ENCODE measurements at places on chromosomes 5 and 9.
A peak's percentile ranks its signal among the peaks of the same experiment; 100 is the strongest.

GRCh38 chr5:23459214-23459613, 48.2 kb upstream of the PRDM9 start:
- DNase-seq, result no peak

DNA sequence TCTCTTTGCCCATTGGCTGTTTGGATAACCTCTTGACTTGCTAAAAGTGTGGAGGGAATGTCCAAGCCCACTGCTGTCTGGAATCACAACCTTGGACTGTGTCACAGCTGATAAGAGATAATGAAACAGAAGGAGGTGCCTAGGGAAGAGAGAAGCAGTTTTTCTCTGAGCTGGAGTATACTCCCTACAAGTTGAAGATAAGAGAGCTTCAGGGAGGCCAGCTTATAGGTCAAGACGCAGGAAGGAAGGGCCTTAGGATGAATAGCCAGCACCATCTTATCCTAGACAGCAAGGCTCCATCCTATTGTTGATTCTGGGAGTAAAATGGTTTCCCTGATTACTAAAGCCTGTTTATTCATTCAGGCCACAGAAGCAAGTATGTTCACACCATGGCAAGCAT, 244.7 kb downstream of the NPR3 start:
- no peak for DNase-seq

DNA sequence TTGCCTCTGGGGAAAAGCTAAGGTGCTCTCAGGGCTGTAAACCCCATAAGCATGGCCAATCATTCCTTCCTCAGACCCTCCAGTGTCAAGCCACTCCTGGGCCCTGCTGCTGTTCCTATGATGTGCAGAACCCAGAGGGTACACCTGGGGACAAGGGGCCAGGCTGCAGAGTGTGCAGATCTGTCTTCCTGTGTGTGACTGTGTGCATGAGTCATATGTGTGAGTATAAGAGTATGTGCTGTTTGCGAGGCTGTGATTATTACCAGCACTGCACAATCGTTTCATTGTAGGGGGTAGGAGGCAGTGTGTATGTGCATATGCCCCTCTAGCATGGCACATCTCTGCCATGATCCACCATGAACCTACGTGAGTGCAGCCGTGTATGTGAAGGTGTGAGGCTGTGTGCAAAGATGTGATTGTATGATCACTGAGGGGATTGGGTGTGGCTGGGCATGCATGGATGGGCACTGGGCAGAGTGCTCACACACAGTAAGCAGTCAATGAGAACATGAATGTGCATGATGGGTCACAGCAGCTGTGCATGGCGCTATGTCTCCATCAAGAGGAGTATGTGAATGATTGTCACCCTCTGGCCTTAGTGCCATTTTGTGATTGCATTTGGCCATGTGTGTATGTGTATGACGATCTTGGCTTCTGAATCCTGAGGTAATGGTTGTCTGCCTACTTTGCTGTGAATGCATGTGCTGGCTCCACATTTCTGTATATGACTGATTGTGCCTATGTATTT, 2.4 kb upstream of the OR1K1 start:
- DNase-seq, result no peak

GRCh38 chr5:109485030-109485429, 75.3 kb upstream of the PJA2 start:
- no peak for DNase-seq

GRCh38 chr9:71097671-71098070, 23.8 kb downstream of the TRPM3 start:
- DNase-seq, result no peak

- no peak for DNase-seq
Observed at GRCh38 chr9:16230731-16231130, 639.7 kb downstream of the BNC2 start.

DNA sequence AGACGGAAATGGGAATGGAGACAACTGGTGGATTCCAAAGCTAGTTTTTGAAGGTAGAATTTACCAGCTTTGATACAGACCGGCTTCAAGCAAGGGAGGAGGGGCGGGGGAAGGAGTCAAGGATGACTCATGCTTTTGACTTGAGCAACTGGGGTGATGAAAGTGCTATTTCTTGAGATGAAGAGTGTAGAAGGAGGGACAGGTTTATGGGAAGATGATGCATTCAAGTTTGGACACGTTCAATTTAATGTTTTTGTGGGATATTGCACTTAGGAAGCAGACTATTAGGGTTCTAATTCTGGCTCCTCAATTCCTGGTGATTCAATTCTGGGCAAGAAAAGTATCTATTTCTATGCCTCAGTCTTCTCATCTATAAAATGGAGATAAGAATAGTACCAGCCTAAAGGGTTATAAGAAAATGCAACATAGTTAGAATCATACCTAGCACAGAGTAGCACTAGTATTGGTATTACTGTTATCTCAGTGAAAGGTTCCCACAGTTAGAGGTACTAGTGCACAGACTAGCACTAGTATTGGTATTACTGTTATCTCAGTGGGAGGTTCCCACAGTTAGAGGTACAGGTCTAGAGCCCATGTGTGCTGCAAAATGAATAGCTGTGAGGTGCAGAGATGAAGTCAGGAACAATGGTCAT, 4.6 kb downstream of the NIPAL4 start:
- DNase-seq, result peak; percentile 62

- no peak for DNase-seq
Observed at GRCh38 chr5:147520450-147520849, 10.6 kb upstream of the DPYSL3 start.

DNA sequence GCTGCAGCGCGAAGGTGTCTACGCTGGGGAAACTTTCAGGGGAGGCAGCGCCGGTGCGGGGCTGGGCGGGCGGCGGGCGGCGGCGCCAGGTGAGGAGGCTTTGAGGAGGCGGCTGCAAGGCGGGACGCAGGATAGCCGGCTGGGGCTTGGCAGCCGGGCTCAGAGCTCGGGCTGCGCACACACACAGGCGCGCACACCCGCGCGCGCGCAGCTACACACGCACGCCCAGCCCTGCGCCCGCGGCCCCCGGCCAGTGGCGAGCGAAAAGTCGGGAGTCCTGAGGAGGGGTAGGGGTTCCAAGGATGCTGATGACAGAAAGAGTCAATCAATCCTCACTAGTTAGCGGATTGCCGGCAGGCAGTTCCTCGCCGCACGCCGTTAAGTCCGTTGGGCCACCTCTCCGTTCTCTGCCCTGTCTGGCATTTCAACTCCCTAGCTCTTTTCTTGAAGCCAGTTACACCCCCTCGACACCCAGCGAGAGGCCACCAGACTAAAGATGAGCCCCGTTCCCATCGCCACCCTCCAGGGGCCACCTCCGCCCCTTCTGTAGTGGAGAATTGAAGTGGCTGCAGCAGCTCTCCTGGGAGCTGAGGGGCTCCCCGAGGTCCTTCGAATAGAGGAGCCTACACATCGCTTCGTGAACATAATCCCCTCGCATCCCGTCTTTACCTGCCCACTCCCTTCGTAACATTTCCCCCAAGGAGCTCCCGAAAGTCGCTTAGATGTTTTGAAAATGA, 1640.3 kb upstream of the C9orf72 start:
- no peak for DNase-seq

DNA sequence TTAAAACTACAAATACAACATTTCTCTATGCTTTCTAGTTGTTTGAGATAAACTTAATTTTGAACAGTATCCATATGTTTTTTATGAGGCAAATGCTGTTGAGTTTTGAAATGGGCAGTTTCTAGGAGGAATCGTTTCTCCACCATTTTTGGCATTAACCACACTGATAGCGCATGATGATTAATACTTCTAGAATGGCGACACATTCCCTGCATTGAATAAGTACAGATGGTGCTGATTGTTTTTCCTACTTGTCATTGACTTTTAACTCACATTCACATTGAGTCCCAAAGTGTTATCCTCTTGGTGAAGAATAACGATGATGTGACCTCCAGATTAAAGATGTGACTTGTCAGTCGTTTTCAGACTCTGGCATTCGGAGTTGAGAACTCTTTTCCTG, 6.5 kb upstream of the CCDC192 start:
- DNase-seq, result no peak

DNA sequence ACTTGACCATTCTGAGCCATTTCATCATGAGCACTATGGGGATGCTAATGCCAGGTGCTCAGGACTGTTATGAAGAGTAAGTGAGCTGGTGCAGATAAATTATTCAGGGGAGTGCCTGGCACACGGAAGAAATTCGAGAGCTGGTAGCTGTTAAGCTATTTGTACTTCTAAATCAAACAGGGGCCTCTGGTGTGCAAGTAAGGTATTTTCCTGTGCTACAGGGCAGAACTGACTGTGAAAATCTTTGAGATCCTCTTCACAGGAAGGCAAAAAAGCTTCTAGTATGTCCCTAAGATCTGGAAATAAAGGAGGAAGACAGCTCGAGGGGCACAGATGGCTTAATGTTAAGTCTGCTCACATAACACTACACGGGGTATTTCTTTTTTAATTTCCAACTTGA, 106.3 kb upstream of the SPOCK1 start:
- DNase-seq, result no peak

GRCh38 chr9:12783767-12784460, 9.1 kb downstream of the LURAP1L start:
- DNase-seq, result no peak

GRCh38 chr5:24850926-24851486, 206.2 kb upstream of the CDH10 start:
- no peak for DNase-seq

- DNase-seq, result no peak
Observed at GRCh38 chr9:70539001-70539400, 124.5 kb upstream of the KLF9 start.

DNA sequence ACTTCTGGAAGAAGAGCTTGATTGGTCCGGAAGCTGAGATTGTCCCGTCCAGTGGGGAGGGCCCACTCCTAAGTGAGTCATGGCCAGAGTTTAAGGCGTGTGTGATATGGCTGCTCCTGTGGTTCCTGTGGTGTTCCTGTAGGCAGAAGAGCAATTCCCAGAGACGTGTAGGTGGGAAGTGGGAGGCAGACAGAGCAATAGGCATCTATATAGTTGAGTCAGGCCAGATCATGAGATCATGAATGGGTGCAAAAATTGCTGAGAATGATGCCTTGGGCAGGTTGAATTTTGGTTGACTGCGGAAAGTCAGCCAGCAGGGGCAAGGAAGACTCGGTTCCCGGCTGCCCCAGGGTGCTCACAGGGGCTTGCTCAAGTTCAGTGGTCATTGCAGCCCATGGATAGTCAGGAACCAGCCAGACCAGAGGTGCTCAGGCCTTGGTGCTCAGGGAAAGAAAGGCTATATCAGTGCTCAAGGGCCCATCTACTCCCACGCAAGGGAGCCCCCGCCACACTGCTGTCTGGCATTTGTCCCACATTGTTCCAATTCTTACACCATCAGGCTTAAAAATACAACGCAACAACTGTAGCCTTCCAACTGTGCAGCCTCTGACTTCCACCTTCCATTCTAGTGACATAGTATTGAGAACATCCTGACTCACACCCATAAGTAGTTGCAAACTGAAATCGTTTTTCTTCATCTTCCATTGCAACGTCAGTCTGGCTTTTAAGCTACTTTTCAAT, 21.0 kb upstream of the GSN start:
- DNase-seq, result no peak

DNA sequence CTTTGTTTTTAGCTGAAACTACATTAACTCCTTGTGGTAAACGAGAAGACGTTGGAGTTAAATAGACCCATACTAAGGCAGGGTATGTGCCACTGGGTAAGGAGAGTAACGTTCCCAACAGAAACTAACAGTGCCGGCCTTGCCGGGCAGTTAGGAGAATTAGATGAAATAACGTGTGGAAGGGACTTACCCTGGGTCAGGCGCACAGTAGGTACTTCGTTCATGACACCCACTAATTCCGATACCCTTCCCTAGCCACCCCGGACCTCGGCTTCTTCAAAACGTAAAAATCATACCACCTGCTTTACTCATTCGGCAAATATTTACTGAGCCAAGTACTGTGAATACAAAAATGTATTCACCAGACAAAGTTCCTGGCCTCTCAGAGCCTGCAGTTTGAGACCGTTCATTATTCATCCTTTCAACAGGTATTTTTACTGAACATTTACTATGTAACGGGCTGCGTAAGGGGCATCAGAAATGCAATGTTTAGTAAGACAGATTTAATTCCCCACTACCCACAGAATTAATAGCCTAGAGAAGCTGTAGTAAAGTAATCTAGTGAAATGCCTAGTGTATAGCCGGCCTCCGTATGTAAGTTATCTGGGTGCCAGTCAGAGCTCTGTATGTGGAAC, 3.2 kb upstream of the SMIM23 start:
- no peak for DNase-seq

DNA sequence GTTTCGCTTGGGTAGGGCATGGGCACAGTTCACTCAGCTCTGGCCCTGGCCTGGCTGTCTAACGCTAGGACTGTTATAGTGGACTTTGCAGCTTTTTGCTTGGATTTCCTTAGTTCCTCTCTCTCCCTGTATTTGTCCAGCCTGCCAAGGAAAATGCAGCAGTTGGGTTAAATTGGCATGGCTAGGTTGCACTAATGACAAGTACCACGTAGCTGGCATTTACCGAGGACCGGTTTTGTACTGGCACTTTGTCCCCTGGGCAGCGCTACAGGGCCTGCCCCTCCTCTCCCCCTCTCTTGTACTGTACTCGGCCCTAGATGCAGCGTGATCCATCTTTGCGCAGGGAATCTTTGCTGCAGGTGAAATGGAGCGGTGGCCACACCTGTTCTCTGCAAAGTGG, 2.4 kb downstream of the WDR5 start:
- no peak for DNase-seq

DNA sequence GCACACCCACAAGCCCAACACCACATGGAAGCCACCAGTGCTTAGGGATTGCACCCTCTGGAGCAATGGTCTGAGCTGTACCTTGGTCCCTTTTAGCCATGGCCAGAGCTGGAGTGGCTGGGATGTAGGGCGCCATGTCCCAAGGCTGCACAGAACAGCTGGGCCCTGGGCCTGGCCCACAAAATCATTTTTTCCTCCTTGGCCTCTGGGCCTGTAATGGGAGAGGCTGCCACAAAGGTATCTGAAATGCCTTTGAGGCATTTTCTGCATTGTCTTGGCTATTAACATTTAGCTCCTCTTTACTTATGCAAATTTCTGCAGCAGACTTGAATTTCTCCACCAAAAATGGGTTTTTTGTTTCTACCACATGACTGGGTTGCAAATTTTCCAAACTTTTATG, 117.6 kb downstream of the SPOCK1 start:
- DNase-seq, result no peak

DNA sequence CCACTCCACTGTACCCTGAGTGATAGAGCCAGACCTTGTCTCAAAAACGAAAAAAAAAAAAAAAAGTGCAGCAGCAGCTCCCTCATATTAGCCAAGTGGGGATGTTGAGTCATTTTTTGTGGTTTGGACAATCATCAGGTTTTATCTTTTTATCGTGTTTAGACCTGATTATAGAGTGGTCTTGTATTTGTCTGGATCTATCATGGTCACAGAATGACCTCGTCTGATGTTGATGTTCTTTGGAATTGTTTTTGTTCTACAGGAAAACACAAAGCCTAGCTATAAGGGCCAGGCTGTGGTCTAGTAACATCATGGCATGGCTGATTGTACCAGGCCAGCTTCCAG, 1.6 kb upstream of the FBXW11 start:
- DNase-seq, result no peak

GRCh38 chr9:122444041-122444733, 33.5 kb downstream of the OR1J1 start:
- no peak for DNase-seq

- no peak for DNase-seq
Observed at GRCh38 chr9:84781931-84782866, 112.7 kb downstream of the NTRK2 start.

GRCh38 chr9:19120877-19121276, 6.4 kb downstream of the PLIN2 start:
- DNase-seq, result no peak

Measured in activated naive CD4-positive, alpha-beta T cell treated with anti-CD3 and anti-CD28 coated beads, Interleukin-2, amount 50 U/mL, for 72 hours (primary cell).